ENCODE measurements at places on chromosomes 4 and X.

- no peak for DNase-seq
Measured at GRCh38 chr4:94349193-94349592, 6.6 kb upstream of the HPGDS start.

GRCh38 chr4:59570860-59571476 is 1629.2 kb upstream of the ADGRL3 start:
- no peak for DNase-seq

DNA sequence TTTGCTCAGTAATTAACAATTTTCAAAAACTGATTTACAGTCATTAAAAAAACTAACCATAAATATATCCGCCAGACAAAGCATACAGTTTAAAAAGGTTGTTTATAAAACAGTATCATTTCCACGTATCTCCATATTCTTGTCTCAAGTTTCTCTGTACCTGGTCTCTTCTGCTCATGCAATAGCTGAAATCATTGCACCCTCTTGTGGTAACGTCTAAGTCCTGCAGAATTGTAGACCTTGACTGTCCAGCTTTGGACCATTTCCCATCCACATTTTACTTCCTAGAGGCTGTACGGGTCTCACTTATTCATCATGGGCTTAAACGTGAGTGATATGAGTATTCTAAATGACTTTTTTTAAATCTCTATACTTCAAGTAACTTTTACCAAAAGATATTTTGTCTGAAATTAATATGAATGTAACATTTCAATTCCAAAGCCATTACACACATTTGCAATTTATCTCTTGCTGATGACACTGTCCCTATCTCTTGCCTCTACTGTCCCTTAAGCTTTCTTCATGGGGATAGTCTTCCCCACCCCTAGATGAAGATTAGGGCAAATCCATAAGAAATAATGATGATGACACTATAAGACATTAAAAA is 118.5 kb downstream of the BTC start:
- DNase-seq: peak; percentile 64

DNA sequence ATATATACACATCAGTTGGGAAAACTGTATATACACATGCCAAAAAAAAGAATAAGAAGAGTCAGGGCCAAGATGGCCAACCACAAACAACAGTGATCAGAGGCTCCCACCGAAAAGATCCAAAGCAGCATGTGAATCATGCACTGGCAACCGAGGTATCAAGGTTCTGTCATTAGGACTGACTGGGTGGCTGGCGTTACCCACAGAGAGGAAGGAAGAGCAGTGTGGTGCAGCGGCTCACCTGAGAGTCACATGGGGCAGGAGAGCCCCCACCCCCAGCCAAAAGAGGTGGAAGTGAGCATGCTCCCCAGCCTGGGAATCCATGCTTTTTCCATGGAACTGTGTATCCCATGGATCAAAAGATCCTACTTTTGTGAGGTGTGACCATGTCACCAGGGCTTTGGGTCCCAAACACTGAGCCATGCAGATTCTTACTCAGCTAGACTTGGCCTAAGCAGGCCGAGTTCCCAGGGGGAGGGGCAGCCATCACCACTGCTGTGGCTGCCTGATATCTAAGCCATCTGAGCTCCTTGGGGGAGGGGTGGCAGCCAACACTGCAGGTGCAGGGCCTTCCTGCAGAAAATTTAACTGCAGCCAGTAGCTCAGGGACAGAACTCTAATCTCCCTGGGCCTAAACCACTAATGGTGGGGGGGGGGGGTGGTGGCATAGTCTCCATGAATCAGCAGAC is 52.8 kb downstream of the P2RY10 start:
- DNase-seq: no peak

DNA sequence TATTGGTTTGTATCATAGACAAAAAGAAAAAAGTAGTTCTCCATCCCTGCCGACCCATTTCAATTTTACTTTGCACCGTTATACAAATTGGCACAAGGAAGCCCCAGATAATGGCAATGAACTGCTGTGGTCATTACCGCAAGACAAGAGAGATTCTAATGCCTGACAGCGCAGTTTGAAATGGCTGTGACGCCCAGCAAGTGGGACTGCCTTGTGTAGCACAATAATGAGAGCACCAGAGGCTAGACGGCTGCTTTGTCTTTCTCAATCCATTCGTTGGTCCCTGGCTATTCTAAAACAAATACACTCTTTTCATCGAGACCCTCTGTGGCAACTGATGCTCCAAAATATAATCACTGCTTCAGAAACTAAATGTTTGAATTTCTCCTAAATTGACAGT is 192.4 kb upstream of the NEIL3 start:
- no peak for DNase-seq

GRCh38 chr4:40990236-40990898 is 224.0 kb downstream of the APBB2 start:
- DNase-seq: peak; percentile 64

DNA sequence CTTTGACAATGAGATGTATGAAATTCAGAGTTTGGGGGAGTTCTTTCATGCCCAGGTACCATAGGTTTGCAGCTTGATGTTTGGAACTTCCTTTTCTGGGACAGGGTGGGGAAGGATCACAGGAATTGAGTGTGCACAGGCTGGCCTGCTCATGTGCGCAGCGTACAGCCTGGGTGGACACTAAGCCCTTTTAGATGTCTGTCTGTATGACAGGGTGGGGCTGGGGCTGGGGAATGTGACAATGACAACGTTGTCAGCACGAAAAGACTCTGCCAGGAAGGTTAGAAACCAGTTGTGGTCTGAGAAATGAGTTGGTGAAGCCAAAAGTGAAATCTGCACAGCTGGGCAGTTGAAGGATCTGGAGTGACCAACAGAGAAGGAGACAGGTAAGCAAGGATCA is 47.4 kb downstream of the WWC2 start:
- DNase-seq: no peak

DNA sequence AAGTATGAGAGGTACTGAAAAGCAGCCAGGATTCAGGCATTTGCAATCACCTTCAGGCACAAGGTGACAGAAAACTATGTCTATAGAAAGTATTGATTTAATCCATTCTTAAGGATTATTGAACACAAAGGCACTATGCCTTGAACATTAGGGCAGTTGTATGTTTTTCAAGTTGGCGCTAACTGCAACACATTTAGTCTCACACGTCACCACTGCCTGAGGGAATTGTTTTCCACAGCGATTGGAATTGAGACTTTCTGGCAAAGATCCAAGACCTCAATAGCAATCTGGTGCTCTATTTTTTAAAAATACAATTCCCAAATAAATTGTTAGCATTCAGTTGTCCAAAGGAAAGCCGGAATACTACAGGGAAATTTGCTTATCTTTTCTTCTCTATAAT is 52.7 kb upstream of the FTHL17 start:
- DNase-seq: no peak

GRCh38 chr4:163515198-163515597 is 20.7 kb downstream of the TMA16 start:
- no peak for DNase-seq

- no peak for DNase-seq
Measured at GRCh38 chr4:112176596-112176995, 31.3 kb downstream of the FAM241A start.

GRCh38 chr4:165506849-165507248 is 128.0 kb downstream of the CPE start:
- no peak for DNase-seq

DNA sequence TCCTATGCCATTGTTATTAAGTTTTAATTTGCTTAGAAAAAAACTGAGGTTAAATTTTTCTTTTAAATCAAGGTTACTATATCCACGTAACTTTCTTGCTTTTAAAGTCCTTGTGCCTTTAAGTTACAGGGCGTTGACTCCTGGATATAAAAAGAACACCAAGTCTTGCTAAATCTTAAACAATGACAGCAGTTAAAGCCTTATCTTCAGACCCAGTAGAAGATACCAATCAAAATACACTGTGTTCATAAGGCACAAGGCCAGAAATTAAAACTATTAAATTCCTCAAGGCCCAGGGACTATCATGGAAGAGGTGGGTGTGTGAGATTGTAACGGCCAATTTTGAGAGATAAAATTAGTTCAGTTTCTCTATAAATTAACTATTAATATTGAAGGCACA is 60.4 kb downstream of the PAGE2 start:
- DNase-seq: no peak

- no peak for DNase-seq
Measured at GRCh38 chrX:572538-573124, 58.0 kb upstream of the SHOX start.

DNA sequence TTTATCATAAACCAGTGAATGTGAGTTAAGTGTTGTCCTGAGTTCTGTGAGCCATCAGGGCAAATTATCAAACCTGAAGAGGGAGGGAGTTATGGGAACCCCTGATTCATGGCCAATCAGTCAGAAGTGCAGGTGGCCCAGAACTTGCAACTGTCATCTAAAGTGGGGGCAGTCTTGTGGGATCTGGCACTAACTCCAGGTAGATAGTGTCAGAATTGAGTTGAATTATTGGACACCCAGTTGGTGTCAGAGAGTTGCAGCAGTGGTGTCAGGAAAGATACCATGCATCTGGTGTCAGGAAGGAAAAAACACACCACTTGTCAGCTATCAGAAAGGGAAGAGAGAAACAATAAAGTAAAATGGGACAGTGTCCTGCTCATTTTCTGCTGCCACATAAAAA is 8.4 kb downstream of the CORIN start:
- no peak for DNase-seq

- no peak for DNase-seq
Measured at GRCh38 chr4:139844459-139845036, 178.9 kb downstream of the MGST2 start.

GRCh38 chr4:177419434-177419833 is 22.8 kb downstream of the AGA start:
- DNase-seq: no peak

GRCh38 chrX:151725338-151725614 is 9.3 kb upstream of the CNGA2 start:
- no peak for DNase-seq

DNA sequence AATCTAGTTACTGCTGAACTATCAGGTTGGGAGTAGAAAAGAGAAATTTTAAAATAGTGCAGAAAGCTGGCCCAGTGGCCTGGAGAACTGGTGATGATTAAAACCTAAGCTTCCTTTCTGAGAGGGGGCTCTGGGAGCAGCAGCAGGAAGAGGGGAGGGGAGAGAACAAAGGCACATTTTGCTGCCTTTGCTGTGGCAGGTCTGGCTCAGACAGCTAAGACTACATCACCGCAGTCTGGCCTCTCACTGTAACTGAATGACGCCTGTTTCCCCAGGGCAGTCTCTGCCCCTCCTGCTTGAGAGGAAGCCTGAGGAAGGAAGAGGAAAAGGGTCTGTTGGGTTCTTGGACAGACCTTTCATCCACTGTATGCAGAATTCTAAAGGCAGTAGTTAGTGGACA is 148.5 kb downstream of the FRAS1 start:
- DNase-seq: no peak

DNA sequence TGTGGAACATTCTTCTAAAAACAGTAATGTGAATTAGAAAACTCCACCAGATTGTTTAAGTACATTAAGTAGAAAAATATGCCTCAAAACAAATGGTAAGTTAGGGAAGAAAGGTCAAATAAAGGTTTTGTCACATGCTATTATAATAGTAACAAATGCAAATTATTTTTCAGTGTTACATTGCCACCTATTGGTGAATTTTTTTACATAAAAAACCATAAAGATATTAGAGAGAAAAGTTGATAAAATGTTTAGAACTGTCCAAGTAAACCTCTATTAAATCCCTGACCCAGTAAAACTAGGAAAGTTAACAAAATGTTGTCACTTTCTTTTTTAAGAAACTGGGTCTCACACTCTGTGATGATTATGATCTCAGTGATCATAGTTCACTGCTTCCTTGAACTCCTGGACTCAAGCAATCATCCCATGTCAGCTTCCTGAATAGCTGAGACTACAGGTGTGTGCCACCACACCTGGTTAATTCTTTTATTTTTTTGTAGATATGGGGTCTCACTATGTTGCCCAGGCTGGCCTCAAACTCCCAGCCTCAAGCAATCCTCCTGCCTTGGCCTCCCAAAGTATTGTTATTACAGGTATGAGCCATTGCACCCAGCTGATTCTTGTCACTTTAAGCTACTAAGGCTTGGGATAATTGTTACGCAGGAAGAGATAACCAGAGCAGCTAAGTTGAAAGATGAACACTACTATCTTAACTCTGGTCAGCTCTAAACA is 157.6 kb downstream of the ATRX start:
- no peak for DNase-seq

GRCh38 chrX:77444075-77444474 is 3.1 kb upstream of the FGF16 start:
- no peak for DNase-seq

DNA sequence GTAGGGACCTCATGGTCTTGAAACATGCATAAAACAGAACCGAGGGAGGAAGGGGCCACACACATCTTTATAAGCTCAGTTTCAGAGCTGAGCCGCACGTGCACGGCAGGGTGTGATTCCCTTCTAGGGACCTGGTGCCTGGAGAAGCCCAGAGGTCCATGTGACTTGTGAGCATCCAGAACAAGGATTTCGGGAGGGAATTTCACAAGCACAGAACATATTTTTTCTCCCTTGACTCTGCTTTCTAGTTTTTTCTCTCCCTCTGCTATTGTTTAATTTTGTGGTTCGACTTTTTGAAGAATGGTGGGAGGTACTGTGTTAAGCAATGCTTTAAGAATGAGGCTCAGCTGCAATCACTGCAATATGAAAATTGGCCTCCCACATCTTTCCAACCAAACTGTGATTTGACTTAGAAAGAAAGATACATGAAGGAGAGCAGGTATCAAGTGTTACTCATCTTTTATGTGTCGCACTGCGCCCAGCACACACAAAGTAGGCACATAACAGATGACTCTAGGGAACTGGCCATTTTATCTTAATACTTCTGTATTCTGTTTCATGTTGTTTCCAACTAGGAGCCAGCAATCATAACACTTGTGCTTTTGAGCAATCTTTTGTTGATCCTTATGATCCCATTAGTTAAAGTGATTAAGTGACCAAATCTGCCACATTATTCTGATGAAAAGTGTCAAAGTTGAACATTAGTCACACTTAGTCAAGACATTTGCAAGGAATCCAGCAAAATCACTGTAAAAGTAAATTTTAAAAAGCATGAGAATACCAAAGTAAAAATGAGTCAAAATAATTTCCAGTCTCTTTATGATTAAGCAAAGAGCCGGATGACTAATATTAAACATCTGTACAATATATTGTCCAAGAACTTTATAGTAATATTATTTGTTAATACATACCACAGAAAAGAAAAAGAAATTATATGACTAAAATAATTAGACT is 86.4 kb downstream of the SHISA3 start:
- no peak for DNase-seq

DNA sequence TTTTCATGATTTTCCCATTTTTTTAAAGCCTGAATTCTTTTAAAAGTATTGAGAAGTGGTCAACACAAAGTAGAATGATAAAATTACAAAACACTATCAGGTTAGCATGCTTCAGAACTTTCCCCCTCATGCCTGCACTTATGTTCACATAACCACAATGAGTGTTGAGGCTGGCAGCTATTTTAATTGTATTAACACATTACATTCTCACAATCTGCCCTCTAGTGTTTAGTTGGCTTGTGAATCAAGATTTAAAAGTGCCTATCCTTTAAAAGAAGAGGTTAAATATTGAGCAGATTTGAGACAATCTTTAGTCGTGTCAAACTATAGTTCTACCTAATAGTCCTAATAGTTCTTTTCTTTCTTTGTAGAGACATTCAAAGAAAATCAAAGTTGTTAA is 93.6 kb upstream of the NAP1L5 start:
- no peak for DNase-seq

GRCh38 chr4:144614850-144615585 is 30.9 kb upstream of the HHIP start:
- DNase-seq: no peak
